ENCODE measurements at places on chromosomes 13 and 19.
A peak's percentile ranks its signal among the peaks of the same experiment; 100 is the strongest.

DNA sequence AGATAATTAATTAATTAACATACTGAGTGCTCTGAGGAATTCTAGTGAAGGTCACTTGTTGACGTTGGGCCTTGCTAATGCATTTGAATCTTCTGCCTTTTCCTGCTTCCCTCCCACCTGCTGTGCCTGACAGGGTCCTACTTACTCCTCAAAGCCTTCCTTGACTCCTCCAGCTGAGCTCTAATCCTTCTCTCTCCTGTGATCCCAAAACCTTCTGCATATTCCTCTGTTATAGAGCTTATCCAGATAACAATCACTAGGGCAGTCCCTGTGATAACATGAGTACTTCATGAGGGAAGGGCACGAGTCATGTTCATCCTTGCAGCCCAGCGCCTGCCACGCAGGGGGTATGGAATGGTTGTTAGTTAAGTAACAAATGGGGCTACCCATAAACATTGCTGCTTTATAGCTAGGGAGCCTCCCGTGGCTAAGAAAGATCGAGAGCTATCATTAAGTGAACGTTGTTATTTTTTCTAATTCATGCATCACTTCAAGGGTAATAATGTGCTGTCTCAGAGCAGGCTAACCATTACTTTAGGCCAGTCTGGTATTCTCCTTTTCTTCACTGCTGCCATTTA is 19.1 kb upstream of the SPATA13 start:
- DNase-seq: peak; percentile 27

- DNase-seq: peak; percentile 36
These were observed 10.3 kb downstream of the CYP2B6 start for GRCh38 chr19:41001243-41001971.

- DNase-seq: no peak
These were observed 2.6 kb upstream of the PRX start for GRCh38 chr19:40415768-40416167.

- DNase-seq: no peak
These were observed 54.6 kb downstream of the NAA16 start for GRCh38 chr13:41365631-41366030.

DNA sequence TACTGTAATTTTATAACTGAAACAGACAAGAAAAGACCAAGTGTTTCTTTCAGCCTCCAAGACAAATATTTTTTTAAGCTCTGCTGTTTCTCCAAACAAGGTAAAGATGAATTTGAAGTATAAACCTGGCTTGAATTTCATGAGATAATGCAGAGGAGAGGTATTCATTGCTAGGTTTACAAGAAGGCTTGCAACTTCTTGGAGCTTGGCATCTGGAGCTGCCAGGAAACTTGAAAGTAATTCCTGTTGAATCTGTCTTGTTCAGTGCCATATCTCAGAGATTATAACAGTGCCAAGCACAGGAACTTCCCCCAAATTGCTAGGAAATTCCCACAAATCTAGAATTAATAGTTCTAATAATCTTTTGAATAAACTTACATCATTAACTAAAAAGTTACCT is 70.9 kb downstream of the CDK8 start:
- no peak for DNase-seq

- DNase-seq: no peak
These were observed 15.2 kb downstream of the CBY2 start for GRCh38 chr13:45717349-45717748.

DNA sequence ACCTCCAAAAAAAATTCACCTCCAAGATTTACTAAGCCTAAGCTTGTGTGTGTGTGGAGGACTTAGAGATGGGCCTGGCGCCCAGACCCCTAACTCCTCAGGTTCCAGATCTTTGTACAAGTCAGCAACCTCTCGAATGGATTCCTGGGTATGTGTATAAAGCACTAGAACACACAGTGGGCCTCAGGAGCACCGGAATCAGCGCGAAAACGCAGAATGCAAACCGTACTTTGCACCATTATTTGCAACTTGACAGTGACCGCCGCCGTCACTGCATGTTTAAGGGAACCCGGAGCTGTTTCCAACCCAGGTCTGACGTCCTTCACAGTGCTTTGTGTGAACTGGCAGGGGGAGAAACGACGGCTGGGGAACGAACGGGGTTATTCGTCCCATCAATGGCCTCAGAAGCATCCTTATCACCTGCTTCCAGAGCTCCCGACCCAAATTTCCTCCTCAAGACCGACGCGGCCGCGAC is 688 bp downstream of the ZNF606 start:
- no peak for DNase-seq

- peak; percentile 6 for DNase-seq
These were observed 680.1 kb downstream of the DIAPH3 start for GRCh38 chr13:59483501-59484145.

DNA sequence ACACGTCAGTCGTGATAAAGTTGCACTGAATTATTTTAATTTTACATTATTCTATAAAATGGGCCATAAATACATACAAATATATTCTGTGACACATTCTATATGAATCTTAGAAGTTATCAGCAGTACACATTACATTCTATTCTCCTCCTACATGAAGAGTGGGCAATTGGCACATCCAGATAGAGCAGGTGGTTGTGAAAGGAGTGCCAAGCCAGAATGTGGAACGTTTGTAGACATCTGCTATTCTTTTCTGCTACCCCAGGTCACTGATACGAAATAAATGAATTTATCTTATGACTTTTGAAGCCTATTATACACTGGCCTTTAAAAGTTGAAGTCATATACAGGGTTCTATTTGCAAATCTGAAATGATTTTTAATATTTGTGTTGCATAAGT is 373.2 kb downstream of the PCDH17 start:
- no peak for DNase-seq

GRCh38 chr13:21694831-21695230 is 24.0 kb downstream of the FGF9 start:
- no peak for DNase-seq

- no peak for DNase-seq
These were observed 134.5 kb downstream of the IRS2 start for GRCh38 chr13:109651854-109652253.

DNA sequence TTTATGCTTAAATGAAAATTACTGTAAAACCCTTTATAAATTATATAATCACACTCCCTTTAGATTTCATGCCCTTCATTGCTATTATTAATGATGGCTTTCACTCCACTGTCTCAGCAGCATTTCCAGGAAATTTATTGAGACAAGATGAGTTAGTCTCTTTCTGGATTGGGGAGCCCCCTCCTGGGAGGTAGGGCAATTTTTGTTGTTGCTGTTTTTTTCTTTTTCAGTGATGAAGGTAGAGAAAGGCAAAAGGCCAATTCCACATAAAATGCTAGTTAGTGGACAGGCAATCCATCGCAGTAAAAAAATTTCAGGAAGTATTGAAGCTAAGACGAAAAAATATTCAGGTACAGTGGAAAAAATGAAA is 80.2 kb downstream of the TEX26 start:
- no peak for DNase-seq

DNA sequence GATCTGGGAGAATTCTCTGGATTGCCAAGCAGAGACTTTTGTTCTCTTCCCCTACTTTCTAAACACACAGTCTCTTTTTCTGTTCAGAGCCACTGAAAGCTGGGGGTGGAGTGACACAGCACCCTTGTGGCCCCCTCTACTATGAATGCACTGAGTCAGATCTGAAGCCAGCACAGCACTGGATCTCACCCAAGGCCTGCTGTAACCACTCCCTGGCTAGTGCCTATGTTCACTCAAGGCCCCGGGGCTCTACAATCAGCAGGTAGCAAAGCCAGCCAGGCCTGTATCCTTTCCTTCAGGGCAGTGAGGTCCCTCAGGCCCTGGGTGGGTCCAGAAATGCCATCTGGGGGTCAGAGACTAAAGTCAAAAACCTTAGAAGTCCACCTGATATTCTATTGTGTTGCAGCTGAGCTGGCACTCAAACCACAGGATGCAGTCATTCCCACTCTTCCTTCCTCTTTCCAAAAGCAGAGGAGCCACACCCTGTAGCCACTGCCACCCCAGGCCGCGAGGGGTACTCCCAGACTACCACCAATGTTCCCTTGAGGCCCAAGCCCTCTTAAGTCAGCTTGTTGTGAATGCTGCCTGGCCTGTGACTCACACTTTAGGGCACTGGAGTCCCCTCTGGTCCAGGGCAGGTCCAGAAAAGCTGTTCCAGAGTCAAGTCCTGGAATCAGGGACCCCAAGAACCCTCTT is 110.1 kb upstream of the RXFP2 start:
- no peak for DNase-seq

DNA sequence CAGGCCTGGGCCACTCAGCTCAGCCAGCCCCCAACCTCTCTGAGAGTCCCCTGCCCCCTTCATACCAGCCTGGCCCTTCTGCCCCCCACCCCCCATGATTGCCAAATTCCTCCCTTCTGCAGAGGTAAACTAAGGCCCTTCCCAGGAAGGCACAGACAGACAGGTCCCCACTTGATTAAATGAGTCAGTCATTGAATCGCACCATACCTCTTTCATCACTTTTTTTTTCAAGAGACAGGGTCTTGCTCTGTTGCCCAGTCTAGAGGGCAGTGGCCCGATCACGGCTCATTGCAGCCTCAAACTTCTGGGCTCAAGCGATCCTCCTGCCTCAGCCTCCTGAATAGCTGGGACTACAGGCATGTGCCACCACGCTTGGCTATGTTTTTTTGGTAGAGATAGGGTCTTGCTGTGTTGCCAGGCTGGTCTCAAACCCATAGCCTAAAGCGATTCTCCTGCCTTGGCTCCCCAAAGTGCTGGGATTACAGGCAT is 6.0 kb downstream of the PODNL1 start:
- no peak for DNase-seq

DNA sequence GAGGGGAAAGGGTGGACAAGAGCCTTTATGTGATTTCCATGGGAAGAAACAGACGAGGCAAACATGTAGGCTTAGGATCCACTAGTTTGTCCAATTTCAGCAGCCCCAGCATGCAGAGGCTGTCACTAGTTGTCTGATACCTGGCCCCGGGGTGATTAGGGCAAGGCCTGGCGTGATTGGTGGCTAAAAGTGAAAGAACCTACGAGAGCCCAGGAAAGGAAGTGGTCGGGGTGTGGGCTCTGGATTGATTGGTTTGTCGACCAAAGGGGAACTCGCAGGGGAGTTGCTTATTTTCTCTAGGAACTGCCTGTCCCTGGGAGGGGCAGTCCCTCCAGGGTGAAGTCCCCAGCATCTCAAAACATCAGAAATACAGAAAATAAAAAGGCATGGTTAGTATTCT is 64.2 kb upstream of the UQCRFS1 start:
- DNase-seq: no peak

DNA sequence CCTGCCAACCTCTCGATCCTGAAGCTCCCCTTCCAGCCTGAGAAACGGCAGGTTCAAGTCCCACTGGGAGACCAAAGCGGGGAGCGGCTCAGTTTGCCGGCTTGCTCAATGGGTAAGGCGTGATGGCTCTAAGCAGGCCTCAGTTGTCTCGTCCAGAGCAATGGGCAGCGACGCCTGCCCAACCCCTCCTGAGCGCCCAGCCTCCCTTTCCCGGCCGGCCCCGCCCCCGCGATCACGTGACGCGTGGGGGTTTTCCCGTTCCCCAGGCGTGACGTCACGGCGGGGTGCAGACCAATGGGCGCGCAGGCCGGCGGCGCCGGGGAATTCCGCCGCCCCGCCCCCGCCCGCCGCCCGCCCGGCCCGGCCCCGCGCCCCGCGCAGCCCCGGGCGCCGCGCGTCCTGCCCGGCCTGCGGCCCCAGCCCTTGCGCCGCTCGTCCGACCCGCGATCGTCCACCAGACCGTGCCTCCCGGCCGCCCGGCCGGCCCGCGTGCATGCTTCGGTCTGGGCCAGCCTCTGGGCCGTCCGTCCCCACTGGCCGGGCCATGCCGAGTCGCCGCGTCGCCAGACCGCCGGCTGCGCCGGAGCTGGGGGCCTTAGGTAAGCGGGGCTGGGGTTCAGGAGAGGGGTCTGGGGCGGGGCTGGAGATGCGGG is at the start of gene RELB:
Gene RELB, plus strand, starts transcription at position 378 of the 653 bp plus-strand sequence. Its CDS starts 116 bp downstream, at position 494.
- DNase-seq: peak; percentile 93

- DNase-seq: no peak
These were observed 19.1 kb downstream of the ZNF264 start for GRCh38 chr19:57210381-57210780.

DNA sequence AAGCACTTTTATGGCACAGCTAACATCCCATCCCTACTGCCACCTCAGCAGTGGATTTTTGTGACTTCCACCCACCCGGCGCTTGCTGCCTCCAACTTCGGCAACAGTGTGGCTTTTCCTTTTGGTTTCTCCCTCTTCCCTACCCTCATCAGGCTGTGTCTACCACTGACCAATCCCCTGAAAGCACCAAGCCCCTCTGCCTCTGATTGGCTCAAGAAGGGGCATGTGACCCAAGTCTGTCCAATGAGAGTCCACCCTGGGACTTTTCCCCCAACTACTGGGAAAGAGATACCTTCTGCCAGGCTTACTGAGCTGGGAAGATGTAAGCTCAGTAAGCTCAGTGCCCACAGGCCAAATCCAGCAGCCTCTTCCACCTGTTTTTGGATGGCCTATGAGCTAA is 5.8 kb downstream of the SMIM7 start:
- no peak for DNase-seq

DNA sequence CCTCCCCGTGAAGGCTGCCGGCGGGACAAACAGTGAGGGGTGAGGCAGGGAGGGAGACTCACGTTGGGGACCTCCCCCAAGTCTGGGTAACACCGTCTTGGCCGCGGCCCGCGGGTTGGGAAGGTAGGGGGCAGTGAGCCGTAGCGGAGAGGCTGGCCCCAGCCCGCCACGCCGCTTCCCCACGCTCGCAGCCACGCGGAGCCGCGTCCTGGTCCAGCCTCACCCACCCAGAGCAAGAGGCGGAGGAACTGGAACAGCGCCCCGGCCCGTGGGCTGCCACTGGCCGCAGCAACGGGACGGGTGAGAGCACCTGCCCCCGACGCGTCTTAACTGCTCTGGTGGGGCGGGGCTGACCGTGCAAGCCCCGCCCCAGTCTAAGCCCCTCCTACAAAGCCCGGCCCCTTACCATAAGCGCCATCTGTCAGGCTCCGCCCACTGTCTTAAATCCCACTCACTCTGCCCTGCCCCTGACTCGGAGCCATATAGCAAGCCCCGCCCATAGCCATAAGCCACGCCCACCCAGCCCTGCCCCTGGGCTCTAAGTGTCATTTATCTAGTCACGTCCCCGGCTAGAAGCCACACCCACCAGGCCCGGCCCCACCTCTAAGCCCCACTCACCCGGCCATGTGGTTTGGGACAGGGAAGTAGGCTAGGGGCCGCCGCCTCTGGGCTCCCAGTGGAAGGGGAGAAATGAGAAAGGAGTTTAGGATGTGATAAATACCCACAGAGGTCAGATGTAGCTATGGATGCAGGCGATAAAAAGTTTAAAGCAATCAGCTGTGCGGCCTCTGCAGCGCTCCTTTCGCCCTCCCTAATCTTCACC is 2.1 kb upstream of the CCL25 start:
- peak; percentile 62 for DNase-seq

- peak; percentile 44 for DNase-seq
These were observed 91.4 kb upstream of the CACNA1A start for GRCh38 chr19:13597640-13598039.

GRCh38 chr19:42276821-42277220 is 7.8 kb downstream of the CIC start:
- DNase-seq: no peak

GRCh38 chr13:46717275-46717674 is 79.7 kb downstream of the ESD start:
- DNase-seq: no peak
